K562 (cell line): ENCODE measurements at places on chromosomes 5 and 9.
A peak's percentile ranks its signal among the peaks of the same experiment; 100 is the strongest.

GRCh38 chr9:88534456-88535225, at the start of gene NXNL2:
Gene NXNL2 (plus strand): TSS chr9:88535178. CDS start chr9:88535435, 257 bp downstream.
- H3K36me3 ChIP-seq: no peaks in the 10 kb centered on the region
- peak; percentile 88 for DNase-seq
- no peaks in the 10 kb centered on the region for H3K27me3 ChIP-seq
- peak within 1 kb of the TSS; percentile 37 for H3K4me3 ChIP-seq
- H3K27ac ChIP-seq: no peak within 1 kb of the TSS
- H3K4me1 ChIP-seq: no peaks in the 10 kb centered on the region

DNA sequence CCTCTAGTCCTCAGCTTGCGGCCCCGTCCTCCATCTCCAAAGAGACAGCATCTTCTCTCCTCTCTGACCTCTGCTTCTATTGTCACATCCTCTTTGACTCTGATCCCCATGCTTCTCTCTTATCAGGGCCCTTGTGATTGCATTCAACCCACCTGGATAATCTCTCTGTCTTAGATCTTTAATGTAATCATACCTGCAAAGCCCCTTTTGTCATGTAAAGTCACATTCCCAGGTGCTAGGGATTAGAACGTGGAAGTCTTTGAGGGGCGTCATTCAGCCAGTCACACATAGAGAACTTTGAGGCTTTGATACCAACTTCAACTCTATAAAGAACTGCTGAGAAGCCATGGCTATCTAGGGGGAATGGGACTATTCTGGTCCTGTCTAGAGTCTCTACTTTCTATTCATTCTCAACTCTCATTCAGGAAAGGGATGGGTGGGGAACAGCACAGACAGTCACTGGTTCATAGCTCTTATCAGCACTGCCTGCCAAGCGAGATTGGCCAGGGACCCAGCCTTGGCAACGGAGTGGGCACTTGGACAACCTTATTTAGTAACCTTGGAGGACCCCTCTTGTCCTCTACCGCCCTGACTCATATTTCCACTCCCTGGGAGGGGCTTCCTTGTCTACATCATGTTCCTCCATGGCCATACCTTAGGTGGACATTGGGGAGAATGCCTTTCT, 29.0 kb downstream of the TAS2R1 start:
- H3K4me3 ChIP-seq: no peak overlapping the region
- H3K27me3 ChIP-seq: no peaks in the 10 kb centered on the region
- no peaks in the 10 kb centered on the region for H3K4me1 ChIP-seq
- no peak for DNase-seq

- no peak for DNase-seq
- no peaks in the 10 kb centered on the region for H3K27me3 ChIP-seq
- H3K36me3 ChIP-seq: peaks cover 5% of the 10 kb centered on the region; the same call in 1 of the 3 replicates
- H3K4me1 ChIP-seq: no peaks in the 10 kb centered on the region; the same call in 2 of the 3 replicates
- H3K4me3 ChIP-seq: no peak overlapping the region
Observed at GRCh38 chr9:33868440-33868973, 51.5 kb downstream of the UBE2R2 start.

GRCh38 chr9:107794259-107794658, 304.7 kb upstream of the KLF4 start:
- no peak overlapping the region for H3K4me3 ChIP-seq
- peak; percentile 22 for DNase-seq
- peaks cover 19% of the 10 kb centered on the region for H3K4me1 ChIP-seq
- H3K27ac ChIP-seq: no peak overlapping the region
- H3K36me3 ChIP-seq: no peaks in the 10 kb centered on the region
- H3K27me3 ChIP-seq: no peaks in the 10 kb centered on the region

DNA sequence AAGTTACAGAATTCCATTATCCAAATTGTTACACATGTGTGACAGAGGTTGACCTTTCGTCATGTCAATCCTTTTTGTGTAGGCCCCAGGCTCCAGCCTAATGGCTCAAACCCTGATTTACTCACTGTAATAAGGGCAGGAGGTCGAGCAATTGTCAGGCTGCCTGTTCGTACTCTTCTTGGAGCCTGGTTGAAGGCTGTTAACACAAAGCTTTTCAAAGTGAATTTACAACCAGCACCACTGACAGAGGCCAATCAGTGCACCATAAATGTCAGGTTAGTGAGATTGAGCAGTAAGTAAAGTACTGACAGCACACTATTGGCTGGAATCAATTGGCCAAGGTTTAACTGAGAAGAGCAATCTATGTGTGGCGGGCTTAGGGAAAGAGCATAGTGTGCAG, 16.8 kb downstream of the PRDM6 start:
- no peak overlapping the region for H3K4me3 ChIP-seq
- no peak overlapping the region for H3K27ac ChIP-seq
- H3K4me1 ChIP-seq: no peaks in the 10 kb centered on the region
- DNase-seq: no peak
